ENCODE measurements at places on chromosomes 6 and 20. TPM values are rescaled to one million over a fixed set of nuclear protein-coding genes. Genes with fewer than 3 reads are reported as not detected.

PRPH2 gene
- 1.2 TPM for total RNA-seq

CGAS gene
- 3.3 TPM for total RNA-seq

ZNF391 gene
- total RNA-seq = 2.1 TPM

DNA sequence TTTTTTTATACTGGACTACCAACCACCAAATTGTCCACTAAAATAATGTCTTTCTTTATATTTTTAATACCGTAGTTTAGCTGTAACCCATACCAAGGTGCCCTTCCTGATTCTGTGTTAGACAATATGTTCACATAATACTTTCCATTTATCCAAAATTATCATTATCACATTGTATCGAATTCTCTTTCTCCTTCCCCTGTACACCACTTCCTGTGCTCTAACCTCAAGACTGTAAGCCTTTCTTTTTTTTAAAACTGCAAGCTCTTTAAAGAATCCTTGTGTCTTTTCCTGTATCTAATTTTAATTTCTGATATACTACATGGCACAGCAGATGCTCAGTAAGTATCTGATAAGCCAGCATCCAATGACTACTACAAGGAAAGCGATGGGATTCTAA lies 917.5 kb downstream of the EYS start:
- DNase-seq = no peak

GRCh38 chr6:8085053-8085511 lies 17.3 kb downstream of the EEF1E1 start:
- DNase-seq = no peak

DNA sequence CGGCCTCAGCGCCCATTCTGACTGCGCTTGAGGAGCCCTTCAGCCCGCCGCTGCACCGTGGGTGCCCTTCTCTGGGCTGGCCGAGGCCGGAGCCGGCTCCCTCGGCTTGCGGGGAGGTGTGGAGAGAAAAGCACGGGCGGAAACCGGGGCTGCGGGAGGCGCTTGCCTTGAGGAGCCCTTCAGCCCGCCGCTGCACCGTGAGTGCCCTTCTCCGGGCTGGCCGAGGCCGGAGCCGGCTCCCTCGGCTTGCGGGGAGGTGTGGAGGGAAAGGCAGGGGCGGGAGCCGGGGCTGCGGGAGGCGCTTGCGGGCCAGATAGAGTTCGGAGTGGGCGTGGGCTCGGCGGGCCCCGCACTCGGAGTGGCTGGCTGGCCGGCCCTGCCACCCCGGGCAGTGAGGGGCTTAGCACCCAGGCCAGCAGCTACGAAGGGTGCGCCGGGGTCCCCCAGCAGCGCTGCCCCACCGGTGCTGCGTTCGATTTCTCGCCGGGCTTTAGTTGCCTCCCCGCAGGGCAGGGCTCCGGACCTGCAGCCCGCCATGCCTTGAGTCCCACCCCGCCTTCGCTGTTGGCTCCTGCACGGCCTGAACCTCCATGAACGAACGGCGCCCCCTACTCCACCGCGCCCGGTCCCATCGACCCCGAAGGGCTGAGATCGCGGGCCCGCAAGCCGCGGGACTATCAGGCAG lies 45.7 kb upstream of the MCUR1 start:
- DNase-seq = no peak

GRCh38 chr6:2791450-2791974 lies 26.3 kb downstream of the WRNIP1 start:
- DNase-seq = no peak

DNA sequence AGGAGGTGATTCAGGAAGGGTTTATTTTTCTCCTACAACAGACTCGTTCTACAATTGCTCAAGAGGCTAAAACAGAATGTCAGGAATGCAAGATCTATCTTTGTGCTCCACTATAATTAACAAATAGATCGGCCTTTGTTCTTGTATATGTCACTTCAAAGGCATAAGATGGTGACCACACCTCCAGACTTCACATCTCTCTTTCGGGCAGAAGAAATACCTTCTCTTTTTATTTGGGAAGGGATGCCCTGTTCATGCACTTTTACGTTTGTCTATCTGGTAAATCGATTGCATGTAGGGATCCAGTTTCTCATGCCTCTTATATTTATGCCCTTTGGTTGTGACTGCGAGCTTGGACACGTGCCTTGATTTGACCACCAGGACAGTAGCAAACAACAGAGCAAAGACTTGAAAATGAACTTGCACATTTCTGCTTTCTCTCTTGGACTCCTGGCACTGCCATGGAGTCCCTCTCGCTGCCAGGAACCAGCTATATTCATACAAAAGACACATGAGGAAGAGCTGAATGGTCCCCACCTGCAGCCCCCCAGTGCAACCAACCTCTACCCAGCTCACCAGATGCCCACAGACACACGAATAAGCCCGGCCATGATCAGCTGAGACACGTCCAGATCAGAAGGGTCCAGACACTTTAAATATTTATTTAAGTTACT lies 219.8 kb upstream of the STXBP5 start:
- DNase-seq = no peak

DNA sequence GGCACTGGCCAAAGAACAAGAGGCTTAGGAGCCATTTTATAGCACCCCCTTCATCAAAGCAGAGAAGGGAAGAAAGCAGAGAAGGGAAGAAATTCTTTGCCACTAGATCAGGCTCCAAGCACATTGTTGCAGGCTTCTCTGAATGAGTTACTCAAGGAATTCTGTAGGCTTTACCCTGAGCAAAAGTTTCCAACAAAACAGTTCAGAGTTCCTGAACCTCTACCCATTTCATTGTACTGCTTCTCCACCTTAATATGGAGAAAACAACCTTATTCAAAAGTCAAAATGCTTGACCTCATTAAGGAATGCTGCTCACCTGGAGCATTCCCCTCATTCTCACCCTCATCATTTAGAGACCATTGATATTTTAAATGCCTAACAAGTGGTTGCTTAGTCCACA lies 115.5 kb upstream of the LOC128125822 start:
- no peak for DNase-seq

DNA sequence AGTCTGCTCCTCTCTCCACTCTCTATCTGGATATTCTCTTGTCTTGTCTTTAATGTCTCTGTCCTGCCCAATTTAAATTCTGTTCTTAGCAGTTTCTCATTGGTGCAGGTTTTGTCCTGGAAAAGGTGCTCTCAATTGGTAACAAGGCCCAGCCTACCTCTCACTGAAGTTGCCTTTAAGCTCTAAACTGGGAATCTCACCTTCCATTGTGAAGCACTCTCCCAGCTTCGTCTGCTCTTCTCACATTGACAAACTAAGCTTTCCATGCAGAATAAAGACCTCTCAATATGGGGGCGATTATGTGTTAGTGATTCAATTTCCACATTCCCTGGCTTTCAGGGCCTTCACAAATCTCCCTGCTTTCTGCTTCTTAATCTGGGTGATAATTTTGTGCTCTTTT lies 1712.2 kb downstream of the GRIK2 start:
- DNase-seq = no peak

- DNase-seq = no peak
Observed at GRCh38 chr6:31556307-31556706, 8.9 kb downstream of the NFKBIL1 start.

GRCh38 chr6:139364302-139364981 lies 10.0 kb downstream of the CITED2 start:
- DNase-seq = no peak

DNA sequence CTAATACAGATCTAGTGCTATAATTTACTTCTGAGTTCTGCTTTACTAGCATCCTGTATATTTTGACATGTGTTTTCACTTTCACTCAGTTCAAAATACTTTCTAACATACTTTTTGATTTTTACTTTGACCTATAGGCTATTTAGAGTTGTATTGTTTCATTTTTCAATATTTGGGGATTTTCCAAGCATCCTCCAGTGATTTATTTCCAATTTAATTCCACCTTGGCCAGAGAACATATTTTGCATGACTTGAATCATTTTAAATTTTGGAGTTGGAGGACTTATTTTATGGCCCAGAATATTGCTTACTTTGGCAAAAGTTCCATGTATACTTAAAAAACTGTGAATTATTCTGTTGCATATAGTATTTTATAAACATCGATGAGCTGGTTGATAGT lies 1215.6 kb upstream of the MAP3K7 start:
- no peak for DNase-seq

All from esophagus muscularis mucosa (tissue), 4 donors.